ENCODE measurements at places on chromosomes 16 and 17. TPM values are rescaled to one million over a fixed set of nuclear protein-coding genes. Genes with fewer than 3 reads are reported as not detected.

- DNase-seq, result no peak
Measured at GRCh38 chr17:44754276-44754675, 4.5 kb upstream of the ADAM11 start.

The PRSS22 gene
- not detected for total RNA-seq

GRCh38 chr17:3502466-3502865, 26.7 kb downstream of the ASPA start:
- DNase-seq, result no peak

The EVPLL gene
- total RNA-seq, result not detected

DNA sequence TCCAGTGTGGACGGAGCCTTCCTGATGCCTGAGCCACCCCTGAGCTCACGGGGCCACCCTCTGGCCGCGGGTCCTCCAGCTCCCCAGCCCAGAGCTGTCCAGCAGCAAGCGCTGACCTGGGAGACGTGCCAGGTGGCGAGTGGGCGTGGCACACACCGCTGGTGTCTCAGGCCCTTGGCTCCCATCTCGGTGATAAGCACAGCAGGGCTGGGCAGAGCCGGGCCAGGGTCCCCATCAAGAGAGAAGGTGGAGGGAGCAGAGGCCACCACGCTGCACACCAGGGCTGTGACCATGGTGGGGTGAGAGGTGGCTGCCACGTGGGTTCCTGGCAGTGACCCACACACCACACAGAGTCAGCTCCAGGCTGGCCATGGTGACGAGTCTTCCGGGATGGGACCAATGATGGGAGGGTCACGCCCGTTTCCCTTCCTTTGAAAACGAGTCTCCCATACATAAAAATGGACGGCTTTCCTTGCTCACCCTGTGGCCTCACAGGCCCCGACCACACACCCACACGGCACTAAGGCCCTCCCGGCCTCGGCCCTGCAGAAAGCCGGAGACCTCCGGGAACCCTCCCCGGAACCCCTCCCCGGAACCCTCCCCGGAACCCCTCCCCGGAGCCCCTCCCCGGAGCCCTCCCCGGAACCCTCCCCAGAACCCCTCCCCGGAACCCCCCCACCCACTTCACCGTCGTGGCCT, 16.8 kb downstream of the UTS2R start:
- DNase-seq, result no peak

The PRPF8 gene
- total RNA-seq, result 405 TPM

GRCh38 chr17:76497979-76498875, 3.0 kb downstream of the RHBDF2 start:
- DNase-seq, result no peak

DNA sequence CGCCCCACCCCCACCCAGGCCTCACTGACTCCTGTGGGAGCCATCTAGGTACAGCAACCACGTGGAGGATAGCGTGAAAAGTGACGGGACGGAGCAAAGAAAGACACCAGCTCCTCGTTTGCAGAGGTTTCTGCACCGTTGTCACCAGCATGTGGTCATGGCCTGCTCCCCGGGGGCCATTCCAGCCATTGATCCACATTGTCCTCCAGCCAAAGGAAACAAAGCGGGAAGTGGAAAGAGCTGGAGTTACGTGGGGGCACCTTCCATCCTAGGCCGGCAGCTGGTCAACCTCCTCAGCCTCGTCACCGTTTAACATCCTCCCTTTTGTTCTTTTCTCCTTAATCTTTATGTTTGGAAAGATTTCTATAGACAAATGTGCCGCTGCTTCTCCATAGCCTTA, 153.7 kb downstream of the RPTOR start:
- DNase-seq, result no peak

The TNFRSF17 gene
- total RNA-seq, result not detected

The PSMD3 gene
- 191 TPM for total RNA-seq

DNA sequence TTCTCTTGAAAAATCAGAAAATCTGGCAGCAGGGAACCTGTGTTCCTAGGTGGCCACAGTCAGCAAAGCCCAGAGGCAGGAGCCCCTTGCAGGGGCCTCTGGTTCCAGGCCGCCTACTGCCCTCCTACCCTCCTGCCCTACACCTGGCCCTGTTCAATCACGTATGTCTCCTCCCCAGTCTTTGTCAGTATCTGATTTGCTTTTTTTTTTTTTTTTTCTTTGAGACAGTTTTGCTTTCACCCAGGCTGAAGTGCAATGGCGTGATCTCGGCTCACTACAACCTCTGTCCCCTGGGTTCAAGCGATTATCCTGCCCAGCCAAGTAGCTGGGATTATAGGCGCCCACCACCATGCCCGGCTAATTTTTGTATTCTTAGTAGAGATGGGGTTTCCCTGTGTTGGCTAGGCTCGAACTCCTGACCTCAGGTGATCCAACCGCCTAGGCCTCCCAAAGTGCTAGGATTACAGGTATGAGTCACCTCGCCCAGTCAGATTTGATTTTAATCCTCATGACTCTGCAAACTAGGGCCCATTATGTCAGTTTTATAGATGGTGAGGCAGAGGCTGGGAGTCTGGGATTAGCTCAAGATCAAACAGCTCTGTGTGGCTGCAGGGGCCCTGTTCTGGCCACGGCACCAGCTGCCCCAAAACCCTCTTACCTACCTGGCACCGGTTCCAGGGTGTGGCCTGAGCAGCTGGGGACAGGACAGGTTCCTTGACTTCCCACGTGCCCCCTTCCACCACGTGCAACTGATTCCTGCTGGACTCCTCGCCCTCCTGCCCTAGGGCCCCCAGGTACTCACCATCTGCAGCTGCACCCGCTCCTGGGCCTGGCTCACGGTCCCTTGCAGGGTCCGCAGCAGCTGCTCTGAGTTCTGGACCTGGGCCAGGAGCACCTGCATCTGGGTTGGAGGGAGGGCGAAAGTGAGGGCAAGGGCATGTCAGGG, 14.7 kb downstream of the RABEP2 start:
- DNase-seq, result no peak

Measured in activated T-helper 1 cell treated with anti-CD3 and anti-CD28 coated beads, Interleukin-12 subunit alpha, Interleukin-12 subunit beta, Interleukin-2, Interleukin-4 antibody, amounts not matched to agents 30 ng/mL and 10 ng/mL and 1 ng/mL, durations not matched to agents 14 hours and 24 hours and 36 hours (primary cell).